ENCODE measurements at places on chromosomes 6 and 20.

GRCh38 chr6:169866140-169866534, 114.7 kb downstream of the ERMARD start:
- DNase-seq = no peak

DNA sequence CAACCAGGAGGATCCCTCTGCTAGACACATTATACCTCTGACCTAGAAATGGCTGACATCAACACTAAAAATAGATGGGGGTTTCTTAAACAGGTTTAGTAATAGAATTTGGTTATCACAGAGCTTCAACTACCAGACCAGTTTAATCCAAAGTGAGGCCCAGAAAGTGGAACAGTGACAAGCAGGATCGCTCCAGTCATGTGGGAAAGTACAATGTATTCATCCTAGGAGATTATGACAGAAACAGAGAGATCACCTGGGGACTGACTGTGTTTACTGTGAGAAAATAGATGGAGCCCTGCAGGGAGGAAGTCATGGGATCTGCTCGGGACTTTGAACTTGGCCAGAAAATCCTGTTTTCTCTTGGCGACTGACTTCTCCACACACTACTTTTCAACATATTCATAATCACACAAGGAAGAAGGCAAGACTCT, 238.7 kb upstream of the SOX4 start:
- DNase-seq = no peak

GRCh38 chr20:52404671-52405070, 213.1 kb upstream of the ZFP64 start:
- DNase-seq = no peak

- no peak for DNase-seq
Measured at GRCh38 chr6:14852375-14852774, 393.5 kb upstream of the JARID2 start.

- DNase-seq = no peak
Measured at GRCh38 chr6:147184379-147184778, 19.8 kb upstream of the STXBP5 start.

GRCh38 chr6:33665957-33666356, 44.8 kb downstream of the ITPR3 start:
- DNase-seq = no peak

- DNase-seq = no peak
Measured at GRCh38 chr20:31869942-31870725, at the start of the genes DUSP15 and TTLL9. Gene DUSP15 (minus strand): TSS chr20:31870527. CDS start chr20:31870337, 190 bp downstream. Gene TTLL9 (plus strand): TSS chr20:31870634. CDS start chr20:31871127, 493 bp downstream.

- no peak for DNase-seq
Measured at GRCh38 chr6:135488023-135488422, 9.5 kb downstream of the AHI1 start.

DNA sequence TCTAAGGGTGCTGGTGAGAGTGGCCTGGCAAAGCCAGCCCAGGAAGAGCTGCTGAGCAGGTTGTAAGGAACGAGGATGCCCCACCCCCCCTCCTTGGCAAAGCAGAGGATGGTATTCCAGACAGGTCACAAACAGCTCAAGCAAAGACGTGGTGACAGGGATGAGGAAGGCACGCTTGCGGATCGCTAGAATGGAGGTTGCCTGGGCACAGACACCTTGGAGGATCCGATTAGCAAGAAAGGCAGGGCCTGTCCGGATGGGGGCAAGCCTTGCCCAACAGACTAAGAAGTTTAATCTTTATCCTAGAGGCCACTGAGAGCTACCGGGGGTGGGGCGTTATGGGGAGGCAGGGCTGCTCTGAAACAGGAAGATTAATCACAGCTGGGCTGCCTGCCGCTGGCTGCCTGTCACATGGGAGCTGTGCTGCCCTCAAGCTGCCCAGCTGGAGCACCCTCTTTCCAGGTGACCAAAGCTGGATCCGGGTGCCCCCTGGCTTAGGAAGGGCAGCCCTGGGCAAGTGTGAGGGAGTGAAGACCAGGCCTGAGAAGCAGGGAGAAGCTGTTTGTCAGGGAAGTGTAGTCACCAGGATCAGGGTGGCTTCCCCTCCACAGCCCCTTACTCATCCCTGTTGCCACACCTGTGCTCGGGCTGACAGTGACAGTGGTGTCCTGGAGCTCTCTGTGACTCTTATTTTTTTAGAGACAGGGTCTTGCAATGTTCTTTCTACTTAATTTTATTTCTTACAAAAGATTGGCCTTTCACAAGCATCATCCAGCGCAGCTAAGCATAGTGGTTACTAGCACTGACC, 9.1 kb upstream of the MAPK13 start:
- DNase-seq = no peak

DNA sequence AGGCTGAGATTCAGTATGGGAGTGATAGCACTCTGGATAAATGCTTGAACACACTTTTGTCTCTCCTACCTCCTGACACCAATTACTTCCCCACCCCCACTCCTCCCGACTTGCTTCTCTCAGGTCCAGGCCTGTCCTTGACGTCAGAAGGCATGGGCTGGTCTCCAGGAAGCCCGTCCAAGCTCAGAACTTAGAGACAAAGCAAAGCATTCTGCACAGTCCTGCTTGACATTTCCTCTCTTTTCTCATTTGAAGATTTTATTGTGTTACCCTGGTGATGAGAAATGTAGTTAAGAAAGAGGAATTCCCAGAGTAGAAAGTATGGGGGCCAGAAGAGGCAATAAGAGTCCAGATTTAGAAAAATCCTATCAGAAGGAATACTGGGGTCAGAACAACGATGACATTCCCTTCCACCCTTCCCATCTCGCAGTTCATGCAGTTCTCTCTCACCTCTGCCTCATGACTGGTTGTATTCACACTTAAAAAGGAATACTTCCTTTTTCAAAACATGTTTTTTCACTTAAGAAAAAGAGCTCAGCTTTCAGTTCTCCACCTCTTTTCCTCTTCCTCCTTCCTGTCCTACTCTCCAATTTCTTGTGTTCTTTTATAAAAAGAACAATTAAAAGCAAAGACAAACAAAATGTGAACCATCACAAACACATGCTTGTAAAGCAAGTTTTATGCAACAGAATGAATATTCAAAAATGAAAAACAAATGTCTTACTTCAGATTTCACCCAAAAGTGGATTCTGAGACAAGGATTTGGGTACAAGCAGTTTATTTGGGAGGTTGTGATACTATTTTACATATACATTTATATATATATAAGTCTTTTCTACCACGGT, 18.5 kb upstream of the FAM184A start:
- no peak for DNase-seq

GRCh38 chr6:166933396-166933795, 23.0 kb downstream of the RNASET2 start:
- no peak for DNase-seq

GRCh38 chr6:80440496-80441115, 334.1 kb downstream of the BCKDHB start:
- DNase-seq = no peak

DNA sequence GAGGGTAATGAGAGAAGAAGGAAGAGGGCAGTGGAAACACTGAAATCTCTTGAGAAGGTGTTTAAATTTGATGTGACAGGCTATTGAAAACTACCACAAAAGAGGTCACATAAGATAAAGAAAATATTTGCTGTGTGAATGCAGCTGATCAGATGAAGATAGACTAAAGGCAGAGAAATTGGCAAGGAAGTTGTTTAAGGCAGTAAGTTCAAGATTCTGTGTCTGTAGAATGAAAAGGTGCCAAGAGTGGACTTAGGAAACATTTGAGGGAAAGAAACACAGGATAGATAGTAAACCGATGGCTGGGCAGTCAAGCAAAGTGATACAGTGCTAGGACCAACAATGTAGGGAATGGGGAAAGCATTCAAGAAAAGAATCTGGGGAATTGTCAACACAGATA, 332.3 kb upstream of the MARCKS start:
- no peak for DNase-seq

GRCh38 chr6:12937971-12938370, 221.4 kb downstream of the PHACTR1 start:
- no peak for DNase-seq

- no peak for DNase-seq
Measured at GRCh38 chr6:29487131-29487530, 625 bp downstream of the MAS1L start.

All from GOT3 (cell line).